Colonic mucosa (tissue), 4 donors: ENCODE measurements at places on chromosomes 1 and 21.
A peak's percentile ranks its signal among the peaks of the same experiment; 100 is the strongest.

DNA sequence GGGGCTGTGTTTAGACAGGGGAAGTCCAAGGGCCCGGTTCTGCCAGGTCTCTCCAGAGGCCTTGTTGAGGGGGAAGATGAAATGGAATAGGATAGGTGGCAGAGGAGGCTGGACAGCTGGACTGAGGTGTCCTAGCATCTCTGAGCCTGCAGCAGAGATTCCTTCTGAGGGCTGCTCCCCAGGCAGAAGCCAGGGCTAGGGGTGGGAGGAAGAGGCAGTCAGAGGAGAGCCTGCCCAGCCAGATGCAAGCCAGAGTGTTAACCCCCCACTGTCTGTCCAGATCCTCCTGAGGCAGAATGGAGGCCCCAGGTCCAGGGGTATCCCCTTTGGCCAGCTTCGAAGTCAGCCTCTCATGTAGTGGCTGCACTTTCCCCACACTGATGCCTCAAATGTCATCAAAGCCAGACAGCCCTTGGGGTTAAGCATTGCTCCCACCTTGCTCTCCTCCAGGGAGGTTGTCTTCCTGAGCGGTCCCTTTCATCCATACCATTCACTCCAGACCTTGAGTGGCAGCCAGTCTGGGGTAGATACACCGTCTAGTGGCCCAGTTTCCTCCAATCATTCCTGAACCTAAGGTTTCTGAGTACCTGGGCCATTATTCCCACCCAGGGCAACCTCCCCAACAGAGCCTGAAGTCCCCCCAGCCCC, 1.7 kb downstream of the CSF1 start:
- peak overlapping the region; percentile 76 for H3K4me3 ChIP-seq
- H3K36me3 ChIP-seq: no peaks in the 10 kb centered on the region
- peak overlapping the region; percentile 71 for H3K27ac ChIP-seq

- H3K27me3 ChIP-seq: no peaks in the 10 kb centered on the region
- H3K27ac ChIP-seq: no peak overlapping the region
- no peak for DNase-seq
- H3K4me1 ChIP-seq: peaks cover 4% of the 10 kb centered on the region
Measured at GRCh38 chr1:62438163-62438562, 1.3 kb downstream of the USP1 start.

DNA sequence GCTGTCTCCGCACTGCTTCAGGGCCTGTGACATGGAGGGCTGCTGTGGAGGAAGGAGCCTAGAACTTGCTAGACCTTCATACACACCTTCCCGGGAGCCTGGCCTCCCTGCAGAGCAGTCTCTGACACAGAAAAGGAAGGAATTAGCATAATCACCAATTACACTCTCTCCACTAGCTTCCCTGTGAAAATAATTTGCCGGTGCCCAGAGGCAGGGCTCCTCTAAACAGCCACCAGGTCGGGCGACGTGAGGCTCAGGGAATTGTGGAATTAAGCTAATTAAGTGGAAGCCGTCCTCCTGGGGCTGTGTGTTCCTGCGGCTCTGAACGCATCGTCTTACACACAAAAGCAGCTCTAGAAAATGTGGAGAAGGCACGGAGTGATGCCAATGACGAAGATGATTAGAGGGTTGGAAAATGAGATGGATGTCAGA, 82.6 kb downstream of the NENF start:
- no peaks in the 10 kb centered on the region for H3K36me3 ChIP-seq
- peaks cover 10% of the 10 kb centered on the region for H3K4me1 ChIP-seq
- no peaks in the 10 kb centered on the region for H3K27me3 ChIP-seq

- H3K4me3 ChIP-seq: no peak overlapping the region
- no peaks in the 10 kb centered on the region for H3K27me3 ChIP-seq
- no peaks in the 10 kb centered on the region for H3K36me3 ChIP-seq
- DNase-seq: no peak
Measured at GRCh38 chr1:93394514-93394913, 48.8 kb downstream of the DR1 start.

GRCh38 chr1:224189561-224189960, 6.5 kb downstream of the DEGS1 start:
- H3K36me3 ChIP-seq: no peaks in the 10 kb centered on the region
- H3K27me3 ChIP-seq: no peaks in the 10 kb centered on the region
- H3K27ac ChIP-seq: no peak overlapping the region
- no peaks in the 10 kb centered on the region for H3K4me1 ChIP-seq
- no peak overlapping the region for H3K4me3 ChIP-seq
- DNase-seq: no peak

DNA sequence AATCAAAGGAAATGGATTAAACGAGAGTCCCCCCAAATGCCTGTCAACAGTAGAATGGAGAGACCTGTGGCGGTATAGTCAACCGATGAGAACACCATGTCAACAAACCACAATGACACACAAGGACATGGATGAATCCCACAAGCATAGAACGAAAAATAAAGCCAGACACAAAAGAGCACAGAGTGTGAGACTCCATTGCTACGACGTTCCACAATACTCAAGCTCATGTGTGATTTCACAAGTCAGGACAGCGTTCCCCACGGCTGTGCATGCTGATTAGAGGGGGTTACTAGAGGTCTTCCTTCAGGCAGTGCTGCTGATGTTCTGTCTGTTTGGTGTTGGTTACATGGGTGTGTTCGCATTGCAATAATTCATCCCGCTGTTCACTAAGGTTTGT, 5.8 kb upstream of the PLA2G2D start:
- no peak overlapping the region for H3K27ac ChIP-seq
- no peaks in the 10 kb centered on the region for H3K36me3 ChIP-seq
- DNase-seq: no peak
- no peak overlapping the region for H3K4me3 ChIP-seq
- peaks cover 4% of the 10 kb centered on the region for H3K4me1 ChIP-seq

DNA sequence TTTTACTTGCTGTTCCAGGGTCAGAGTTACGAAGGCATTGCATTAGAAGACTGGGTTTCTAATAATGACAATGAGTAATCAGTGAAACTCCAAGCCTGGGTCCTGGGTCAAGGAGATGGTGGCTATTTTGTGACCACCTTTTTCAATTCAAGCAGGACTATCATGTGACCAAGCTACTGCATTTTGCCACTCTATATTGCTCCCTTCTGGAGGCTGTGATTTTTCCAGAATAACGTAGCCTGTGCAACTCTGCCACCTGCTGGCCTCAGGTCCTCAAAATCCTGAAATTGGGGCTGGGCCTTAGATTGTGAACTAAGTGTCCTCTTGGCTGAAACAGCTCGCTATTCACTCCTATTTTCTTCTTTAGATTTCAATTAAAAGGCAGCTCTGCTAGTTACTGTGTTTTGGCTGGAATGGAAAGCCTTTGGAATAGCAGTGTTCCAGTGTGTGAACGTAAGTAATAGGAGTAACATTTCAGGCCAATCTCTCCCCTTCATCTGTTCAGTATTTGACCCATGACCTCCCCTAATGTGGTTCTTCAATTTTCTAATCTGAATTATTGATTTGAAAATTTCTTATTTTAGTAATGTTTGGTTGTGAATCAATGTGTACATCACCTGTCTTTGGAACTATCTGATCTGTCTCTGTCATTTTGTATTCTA, 52.9 kb upstream of the CD46 start:
- H3K27me3 ChIP-seq: no peaks in the 10 kb centered on the region
- H3K36me3 ChIP-seq: no peaks in the 10 kb centered on the region
- no peak overlapping the region for H3K27ac ChIP-seq
- H3K4me3 ChIP-seq: no peak overlapping the region

GRCh38 chr21:44064852-44065403, 42.3 kb upstream of the PWP2 start:
- H3K4me3 ChIP-seq: no peak overlapping the region
- DNase-seq: no peak
- no peaks in the 10 kb centered on the region for H3K27me3 ChIP-seq
- H3K36me3 ChIP-seq: peaks cover 12% of the 10 kb centered on the region
- no peak overlapping the region for H3K27ac ChIP-seq

DNA sequence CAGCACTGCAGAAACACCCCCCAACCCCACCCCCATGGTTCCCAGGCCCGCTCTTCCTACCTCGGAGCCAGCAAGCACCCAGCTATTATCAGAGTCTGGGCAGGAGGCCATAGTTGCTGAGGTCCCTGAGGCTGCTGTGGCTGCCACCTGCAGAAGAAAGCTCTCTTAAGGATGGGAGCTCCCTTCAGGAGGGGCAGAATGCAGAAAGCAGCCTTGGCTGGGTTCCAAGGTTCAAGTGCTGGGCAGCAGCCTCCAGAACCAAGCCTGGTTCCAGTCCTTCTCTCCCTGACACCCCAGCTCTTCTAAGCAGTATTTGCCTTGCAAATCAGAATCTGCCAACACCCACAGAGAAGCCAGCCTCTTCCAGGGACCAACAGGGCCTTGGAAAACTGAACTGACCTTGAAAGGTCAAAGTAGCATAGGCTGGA, 2.3 kb downstream of the PBXIP1 start:
- H3K27me3 ChIP-seq: no peaks in the 10 kb centered on the region
- DNase-seq: no peak
- H3K36me3 ChIP-seq: no peaks in the 10 kb centered on the region
- no peak overlapping the region for H3K27ac ChIP-seq

DNA sequence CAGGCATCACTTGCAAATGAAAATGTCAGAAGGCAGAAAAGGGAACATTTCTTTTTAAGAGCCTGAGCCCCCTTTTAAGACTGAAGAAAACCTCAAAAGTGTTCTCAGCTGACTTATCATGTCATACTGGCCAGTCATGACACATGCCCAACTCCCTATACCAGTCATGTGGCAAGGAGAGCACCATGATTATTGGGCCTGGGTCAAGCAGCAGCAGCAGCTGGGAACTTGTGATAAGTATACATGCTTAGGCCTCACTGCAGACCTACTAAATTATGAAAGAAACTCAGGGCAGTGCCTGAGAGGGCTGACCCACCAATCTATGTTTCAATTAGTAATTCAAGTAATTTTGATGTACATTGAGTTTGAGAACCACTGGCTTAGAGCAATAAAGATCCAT, 8.6 kb downstream of the RO60 start:
- no peaks in the 10 kb centered on the region for H3K27me3 ChIP-seq
- no peak overlapping the region for H3K4me3 ChIP-seq
- H3K27ac ChIP-seq: no peak overlapping the region
- H3K4me1 ChIP-seq: no peaks in the 10 kb centered on the region
- no peaks in the 10 kb centered on the region for H3K36me3 ChIP-seq

DNA sequence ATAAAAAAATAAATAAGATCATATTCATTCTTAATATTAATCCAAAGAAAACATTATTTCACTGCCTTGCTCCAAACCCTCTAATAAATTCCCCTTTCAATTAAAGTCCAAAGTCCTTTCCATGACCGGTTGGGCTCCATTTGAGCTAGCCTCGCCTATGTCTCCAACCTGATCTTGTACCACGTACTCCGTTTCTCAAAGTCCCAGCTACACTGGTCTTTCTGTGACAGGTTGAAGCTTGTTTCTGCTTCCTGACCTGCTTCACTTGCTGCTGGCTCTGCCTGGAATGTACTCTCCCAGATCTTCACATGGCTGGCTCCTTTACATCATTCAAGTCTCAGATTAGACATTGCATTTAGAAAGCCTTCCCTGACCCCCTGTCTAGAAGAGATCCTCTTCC, 16.4 kb downstream of the RPL5 start:
- no peaks in the 10 kb centered on the region for H3K36me3 ChIP-seq
- H3K4me1 ChIP-seq: no peaks in the 10 kb centered on the region
- H3K27ac ChIP-seq: no peak overlapping the region
- H3K4me3 ChIP-seq: no peak overlapping the region
- H3K27me3 ChIP-seq: no peaks in the 10 kb centered on the region

- peak; percentile 12 for DNase-seq
- peaks cover 6% of the 10 kb centered on the region for H3K4me1 ChIP-seq
- H3K27me3 ChIP-seq: peaks cover 12% of the 10 kb centered on the region
- no peak overlapping the region for H3K4me3 ChIP-seq
- no peak overlapping the region for H3K27ac ChIP-seq
Measured at GRCh38 chr1:203028784-203029553, 2.7 kb downstream of the PPFIA4 start.

- H3K4me1 ChIP-seq: no peaks in the 10 kb centered on the region
- DNase-seq: no peak
- no peak overlapping the region for H3K4me3 ChIP-seq
- H3K27me3 ChIP-seq: no peaks in the 10 kb centered on the region
- H3K27ac ChIP-seq: no peak overlapping the region
- no peaks in the 10 kb centered on the region for H3K36me3 ChIP-seq
Measured at GRCh38 chr1:71228742-71229365, 148.0 kb upstream of the ZRANB2 start.

GRCh38 chr1:34404804-34405203, 228.1 kb downstream of the C1orf94 start:
- no peaks in the 10 kb centered on the region for H3K36me3 ChIP-seq
- no peaks in the 10 kb centered on the region for H3K27me3 ChIP-seq
- H3K4me3 ChIP-seq: no peak overlapping the region
- no peak overlapping the region for H3K27ac ChIP-seq
- peak; percentile 3 for DNase-seq

- DNase-seq: no peak
- no peaks in the 10 kb centered on the region for H3K27me3 ChIP-seq
- H3K36me3 ChIP-seq: no peaks in the 10 kb centered on the region
- no peak overlapping the region for H3K27ac ChIP-seq
Measured at GRCh38 chr1:111903871-111904449, 85.5 kb downstream of the KCND3 start.

DNA sequence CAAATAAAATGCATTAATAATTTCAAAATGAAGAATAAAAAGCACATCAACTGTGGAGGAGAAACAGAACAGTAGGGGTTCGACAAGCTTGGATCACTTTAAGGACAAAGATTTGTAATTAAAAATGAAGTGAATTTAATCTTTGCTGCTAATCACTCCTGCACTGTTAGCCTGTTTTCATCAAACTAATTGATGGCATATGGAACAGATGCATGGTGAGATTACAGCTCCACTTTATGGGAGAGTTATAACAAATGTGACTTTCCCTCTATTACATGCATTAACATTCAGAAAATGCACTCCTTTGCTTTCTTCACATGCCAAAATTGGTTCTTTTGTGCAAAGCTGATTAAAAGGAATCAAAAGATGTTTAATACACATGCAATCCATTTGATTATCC, 207.2 kb upstream of the C21orf91 start:
- DNase-seq: no peak
- no peak overlapping the region for H3K27ac ChIP-seq
- no peaks in the 10 kb centered on the region for H3K4me1 ChIP-seq
- no peak overlapping the region for H3K4me3 ChIP-seq
- H3K27me3 ChIP-seq: no peaks in the 10 kb centered on the region

- H3K4me1 ChIP-seq: no peaks in the 10 kb centered on the region
- no peak overlapping the region for H3K27ac ChIP-seq
- no peaks in the 10 kb centered on the region for H3K36me3 ChIP-seq
- DNase-seq: no peak
- H3K4me3 ChIP-seq: no peak overlapping the region
- H3K27me3 ChIP-seq: no peaks in the 10 kb centered on the region
Measured at GRCh38 chr1:205777994-205778393, 2.7 kb upstream of the RAB29 start.

- peaks cover 5% of the 10 kb centered on the region for H3K4me1 ChIP-seq
- H3K4me3 ChIP-seq: no peak overlapping the region
- no peaks in the 10 kb centered on the region for H3K27me3 ChIP-seq
- no peaks in the 10 kb centered on the region for H3K36me3 ChIP-seq
- no peak overlapping the region for H3K27ac ChIP-seq
Measured at GRCh38 chr1:1624443-1625403, 7.2 kb upstream of the MMP23B start.

GRCh38 chr1:64492424-64492823, 22.5 kb downstream of the CACHD1 start:
- H3K36me3 ChIP-seq: no peaks in the 10 kb centered on the region
- no peaks in the 10 kb centered on the region for H3K27me3 ChIP-seq
- no peak overlapping the region for H3K27ac ChIP-seq
